MG63 (cell line): ENCODE measurements at places on chromosomes 2 and 18. TPM values are rescaled to one million over a fixed set of nuclear protein-coding genes. Genes with fewer than 3 reads are reported as not detected.
A peak's percentile ranks its signal among the peaks of the same experiment; 100 is the strongest.

SOX11 gene
- 2.8 and 3.8 TPM in 2 replicates for total RNA-seq

DNA sequence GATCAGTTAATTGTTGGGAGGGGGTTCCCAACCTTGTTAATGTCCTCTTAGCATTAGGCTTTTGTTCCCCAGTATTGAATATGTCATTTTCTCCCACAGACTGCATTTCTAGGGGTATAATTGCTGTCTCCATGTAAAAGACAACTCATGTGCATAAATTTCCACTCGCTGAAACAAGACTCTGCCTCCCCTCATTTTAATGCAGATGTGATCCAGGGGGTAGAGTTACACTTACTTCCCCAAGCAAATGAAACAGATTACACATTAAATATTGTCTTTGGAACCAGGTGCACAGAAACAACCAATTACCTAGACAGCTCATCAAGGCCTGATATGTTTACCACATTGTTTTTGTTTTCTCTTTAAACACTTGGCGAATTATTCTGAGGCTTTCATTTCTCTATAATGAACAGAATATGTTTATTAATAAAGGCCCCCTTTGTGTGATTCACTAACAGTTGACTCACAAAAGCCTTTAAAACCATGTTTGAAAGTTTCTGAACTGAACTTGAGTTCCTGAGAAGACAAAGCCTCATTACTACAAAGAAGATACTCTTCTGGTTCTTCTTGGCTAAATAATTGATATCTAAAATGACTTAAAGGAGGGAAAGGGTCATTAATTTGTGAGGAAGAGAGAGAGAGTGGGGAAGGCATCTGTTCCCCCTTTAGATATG is 15.0 kb upstream of the ACVR1 start:
- DNase-seq = no peak

GRCh38 chr2:67633212-67633856 is 236.2 kb downstream of the ETAA1 start:
- DNase-seq = no peak

TXNDC2 gene
- 0.33 TPM in 1 of 2 replicates, not detected in the other for total RNA-seq

DNA sequence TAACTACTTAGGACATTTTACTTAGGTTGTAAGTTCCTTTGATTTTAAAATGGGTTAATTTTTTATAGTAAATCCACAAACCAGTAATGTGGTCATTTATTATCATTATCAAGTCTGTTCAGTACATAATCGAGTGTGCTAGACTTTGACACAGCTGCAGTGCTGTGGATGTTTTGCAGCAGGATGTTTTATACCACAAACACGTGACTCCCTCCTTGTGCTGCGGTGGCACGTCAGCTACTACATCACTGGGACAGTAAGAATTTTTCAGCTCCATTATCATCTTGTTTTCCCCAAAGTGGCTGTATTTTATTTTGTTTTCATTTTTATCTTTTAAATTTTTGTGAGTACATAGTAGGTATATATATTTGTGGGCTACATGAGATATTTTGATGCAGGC is 70.0 kb downstream of the ATP9B start:
- DNase-seq = no peak

- DNase-seq = no peak
These were observed 754.1 kb downstream of the DPP10 start for GRCh38 chr2:115196587-115196986.

DNA sequence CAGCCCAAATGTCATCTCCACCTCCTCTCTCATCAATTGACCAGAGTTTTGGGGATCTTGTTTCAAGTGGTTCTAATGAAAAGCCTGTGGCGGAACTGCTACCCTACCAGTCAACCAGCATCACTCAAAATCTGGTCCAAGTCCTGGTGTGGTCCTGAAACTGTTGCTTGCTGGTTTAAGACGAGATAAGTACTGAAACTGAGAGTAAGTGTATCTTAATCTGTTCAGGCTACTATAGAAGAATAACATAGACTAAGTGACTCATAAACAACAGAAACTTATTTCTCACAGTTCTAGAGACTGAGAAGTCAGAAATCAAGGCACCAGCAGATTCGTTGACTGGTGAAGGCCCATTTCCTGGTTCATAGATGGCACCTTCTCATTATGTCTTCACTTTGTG is 879 bp upstream of the GALNT5 start:
- DNase-seq = no peak

STPG4 gene
- not detected in 2 replicates for total RNA-seq

- DNase-seq = no peak
These were observed 126.4 kb downstream of the SMAD7 start for GRCh38 chr18:48824231-48824970.

DNA sequence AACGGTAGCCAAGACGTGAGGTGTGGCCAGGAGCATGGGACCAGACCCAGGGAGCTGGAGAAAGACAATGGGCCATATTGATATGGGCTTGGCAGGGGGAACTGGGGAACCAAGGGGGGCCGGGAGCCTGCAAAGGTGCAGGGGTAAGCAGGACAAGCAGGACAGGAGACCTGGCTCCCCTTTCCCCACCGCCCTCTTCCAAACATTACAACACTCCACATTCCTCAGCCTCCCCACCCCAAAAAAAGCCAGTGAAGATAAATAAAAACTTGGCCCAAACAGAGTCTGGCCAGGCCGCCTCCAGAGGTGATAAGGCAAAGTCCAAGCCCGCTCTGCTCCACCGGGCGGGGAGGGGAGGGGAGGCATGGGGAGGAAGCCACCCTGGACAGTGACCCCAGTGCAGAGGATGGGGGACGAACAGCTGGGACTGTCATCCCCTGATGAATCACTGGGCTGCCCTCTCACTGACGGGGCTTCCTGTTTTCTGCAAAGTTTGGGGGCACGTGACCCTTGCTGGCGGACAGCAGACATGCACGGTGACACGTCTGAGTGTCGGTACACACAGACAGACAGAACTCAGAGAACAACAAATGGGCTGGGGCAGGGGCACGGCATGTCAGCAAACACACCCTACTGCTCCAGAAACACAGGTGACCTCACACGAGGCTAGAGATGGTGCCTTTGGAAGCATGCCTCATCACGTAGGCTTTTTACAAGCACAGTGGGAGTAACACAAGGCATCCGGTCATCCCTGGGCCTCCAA is 100.2 kb downstream of the TNS1 start:
- DNase-seq = peak; percentile 33

C2orf80 gene
- total RNA-seq = not detected in 2 replicates

USP34 gene
- 26.1 and 34.2 TPM in 2 replicates for total RNA-seq

- DNase-seq = no peak
These were observed 110.4 kb downstream of the EIPR1 start for GRCh38 chr2:3266925-3267867.

- peak; percentile 15 for DNase-seq
These were observed 125.5 kb upstream of the SIX2 start for GRCh38 chr2:45134726-45135125.

GRCh38 chr2:31267437-31268120 is 33.6 kb downstream of the EHD3 start:
- DNase-seq = no peak

UGT1A10 gene
- total RNA-seq = 0.27 and 0.33 TPM in 2 replicates

STEAP3 gene
- 7.6 and 8.1 TPM in 2 replicates for total RNA-seq

CMPK2 gene
- 2.3 and 6.6 TPM in 2 replicates for total RNA-seq

TMEM247 gene
- total RNA-seq = not detected in 2 replicates

GRCh38 chr2:179263015-179263414 is 1.6 kb downstream of the SESTD1 start:
- no peak for DNase-seq

CGREF1 gene
- 21.6 and 29.1 TPM in 2 replicates for total RNA-seq

GRCh38 chr18:46291149-46291548 is 187.0 kb downstream of the HAUS1 start:
- DNase-seq = no peak

GRCh38 chr2:12057436-12058166 is 311.2 kb downstream of the LPIN1 start:
- peak; percentile 38 for DNase-seq

SERPINB3 gene
- not detected in 2 replicates for total RNA-seq

- DNase-seq = peak; percentile 13
These were observed 84.2 kb upstream of the CD302 start for GRCh38 chr2:159882130-159882745.

STARD6 gene
- 1.3 TPM in 1 of 2 replicates, not detected in the other for total RNA-seq

GRCh38 chr2:46568212-46569009 is 89.0 kb downstream of the TMEM247 start:
- no peak for DNase-seq

DNA sequence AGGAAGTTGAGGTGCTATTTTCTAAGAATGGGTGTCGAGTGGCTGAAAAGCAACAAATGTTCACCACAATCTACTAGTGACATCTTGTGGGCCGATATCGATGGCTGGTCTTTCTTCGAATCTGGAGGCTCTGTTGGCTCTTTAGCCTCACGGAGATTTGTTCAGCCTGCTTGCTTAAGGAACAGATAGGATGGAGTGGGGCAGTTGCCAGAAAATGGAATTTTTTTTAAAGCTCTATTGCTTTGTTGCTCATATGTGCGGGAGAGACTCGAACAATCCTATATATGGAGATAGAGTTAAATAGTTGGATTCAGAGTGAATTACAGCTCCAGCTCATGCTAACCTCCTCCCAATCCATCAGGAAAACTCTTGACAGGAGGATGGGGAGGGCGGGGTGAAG is 70.9 kb upstream of the LYPD6B start:
- no peak for DNase-seq

DNA sequence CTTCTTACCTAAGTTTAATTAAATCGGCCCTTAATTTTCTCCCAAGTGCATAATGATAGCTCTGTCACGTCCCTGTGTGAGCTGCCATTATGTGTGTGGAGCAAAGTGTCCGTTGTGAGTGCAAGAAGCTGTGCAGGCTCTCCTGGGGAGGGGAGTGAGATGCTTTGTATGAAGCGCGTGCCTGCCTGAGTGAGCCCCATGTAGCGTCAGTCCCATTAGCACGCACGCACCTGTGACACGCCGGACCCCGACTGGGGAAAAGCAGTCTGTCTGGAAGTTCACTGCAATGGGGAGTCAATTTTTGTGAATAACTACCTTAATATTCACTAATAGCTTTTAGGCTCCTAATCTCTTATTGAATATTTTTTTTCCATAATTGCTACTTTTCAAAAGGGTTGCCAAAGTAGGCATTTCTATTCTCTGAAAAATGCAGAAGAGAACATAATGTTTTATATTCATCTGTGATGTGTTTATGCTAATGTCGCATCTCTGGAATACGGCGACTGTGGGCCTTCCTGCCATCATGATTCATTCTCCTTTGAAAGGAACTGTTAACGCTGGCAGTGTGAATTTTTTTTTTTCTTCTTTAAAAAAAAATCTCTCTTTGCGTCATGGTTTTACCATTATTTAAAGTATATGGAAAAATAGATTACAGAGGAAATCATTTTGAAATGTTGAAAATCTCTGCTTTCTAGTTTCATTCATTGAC is 157.7 kb downstream of the COL4A4 start:
- DNase-seq = no peak

EPAS1 gene
- total RNA-seq = 27.6 and 46.1 TPM in 2 replicates

DNA sequence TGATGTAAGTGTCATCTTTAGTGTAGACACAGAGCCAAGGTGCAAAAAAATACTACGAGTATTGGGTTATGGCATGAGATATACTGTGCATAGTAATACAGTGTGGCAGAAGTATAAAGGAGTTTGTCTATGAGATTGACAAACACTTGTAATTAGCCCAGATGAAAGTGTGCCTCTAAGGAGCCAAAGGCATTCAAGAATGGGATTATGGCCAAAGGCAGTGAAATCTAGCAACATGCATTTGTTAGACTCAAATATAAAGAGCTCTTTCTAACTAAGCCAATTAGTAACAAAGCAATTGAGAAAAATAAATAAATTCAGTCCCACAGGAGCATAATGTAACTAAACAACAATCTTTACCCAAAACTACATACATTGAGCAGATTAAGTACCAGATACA is 1761.8 kb downstream of the SUCLG1 start:
- DNase-seq = no peak

DNA sequence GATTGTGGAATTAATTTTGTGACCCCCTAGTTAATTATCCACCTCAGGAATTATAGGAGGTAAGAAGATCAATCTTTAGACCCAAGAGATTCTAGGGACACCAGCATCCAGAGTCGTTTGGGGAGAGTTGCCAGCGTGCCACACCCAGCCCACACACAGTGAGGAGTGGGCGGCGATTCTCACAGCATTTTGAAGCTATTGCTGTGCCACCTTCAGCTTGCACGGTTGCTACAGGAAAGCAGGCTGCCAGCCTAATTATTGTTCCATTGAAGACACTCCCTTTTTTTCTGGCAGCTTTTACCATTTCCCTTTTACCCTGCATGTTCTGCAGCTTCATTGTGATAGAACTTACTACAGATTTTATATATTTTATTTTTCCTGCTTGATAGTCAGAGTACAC is 13.1 kb upstream of the MYL12A start:
- DNase-seq = no peak

DNA sequence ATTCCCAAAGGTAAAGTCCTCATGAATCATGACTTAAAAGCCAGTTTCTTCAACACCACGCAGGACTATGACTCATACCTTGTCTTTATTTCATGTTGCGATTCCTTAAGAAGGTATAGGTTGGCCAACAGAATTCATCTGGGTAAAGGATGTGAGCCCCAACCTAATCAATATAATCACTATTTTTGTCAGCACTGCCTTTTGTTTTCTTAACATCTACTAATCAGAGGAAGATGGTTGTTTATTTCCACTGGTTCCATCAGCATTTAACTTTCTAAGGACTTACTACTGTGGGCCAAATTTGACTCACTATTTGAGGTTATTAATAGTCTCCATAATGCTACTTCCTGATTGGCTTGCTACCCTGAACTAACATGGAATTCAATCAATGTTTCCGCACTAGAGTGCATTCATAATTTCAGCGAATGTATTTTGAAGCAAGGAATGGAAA is 78.6 kb downstream of the SCG2 start:
- no peak for DNase-seq

CCDC68 gene
- total RNA-seq = 0.46 and 1.5 TPM in 2 replicates

ALK gene
- not detected in 2 replicates for total RNA-seq

GRCh38 chr2:157061799-157062198 is 195.7 kb upstream of the GALNT5 start:
- no peak for DNase-seq

DNA sequence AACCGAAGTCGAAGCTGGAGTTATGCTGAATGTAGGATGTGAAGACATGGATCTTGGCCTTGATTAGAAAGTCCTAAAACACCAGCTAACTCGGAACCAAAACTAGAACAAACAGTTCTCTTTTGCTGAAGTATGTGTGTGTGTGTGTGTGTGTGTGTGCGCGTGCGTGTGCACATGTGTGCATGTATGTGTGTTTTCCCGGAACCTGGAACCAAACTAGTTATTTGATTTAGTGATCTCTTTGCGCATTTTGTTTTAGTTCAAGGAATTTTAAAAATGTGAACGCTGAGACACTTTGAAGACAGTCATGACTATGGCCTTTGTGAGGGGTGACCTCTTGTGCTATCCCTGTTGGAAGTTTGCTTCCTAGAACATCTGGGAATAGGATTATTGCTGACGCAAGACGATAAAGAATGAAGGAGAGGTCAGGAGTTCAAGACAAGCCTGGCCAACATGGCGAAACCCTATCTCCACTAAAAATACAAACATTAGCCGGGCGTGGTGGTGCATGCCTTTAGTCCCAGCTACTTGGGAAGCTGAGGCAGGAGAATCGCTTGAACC is 23.8 kb downstream of the FHL2 start:
- no peak for DNase-seq

WNT10A gene
- not detected in 2 replicates for total RNA-seq

- DNase-seq = no peak
These were observed 465.4 kb upstream of the TNP1 start for GRCh38 chr2:217325251-217325650.

CRYGA gene
- total RNA-seq = not detected in 2 replicates
